CD4-positive, alpha-beta memory T cell (primary cell): ENCODE measurements at places on chromosomes 5 and 9.
A peak's percentile ranks its signal among the peaks of the same experiment; 100 is the strongest.

DNA sequence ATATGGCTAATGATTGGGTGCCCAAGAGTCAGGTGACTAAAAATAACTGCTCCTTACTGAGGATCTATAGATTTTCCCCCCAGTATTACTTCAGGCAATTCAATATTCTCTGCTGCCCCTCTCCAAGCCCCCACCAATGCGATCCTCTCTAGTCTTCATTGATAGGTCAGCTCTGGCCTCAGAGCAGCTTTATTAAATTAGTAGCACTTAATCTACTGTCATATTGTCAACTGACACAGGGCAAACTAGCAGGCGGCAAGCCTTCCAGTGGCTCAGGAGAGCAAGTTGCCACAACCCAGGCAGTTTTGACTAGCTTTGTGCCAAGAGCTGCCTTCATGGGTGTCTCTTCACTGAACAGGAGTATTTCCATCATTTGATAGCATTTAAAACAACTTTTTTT, 462.9 kb downstream of the BNC2 start:
- DNase-seq: no peak

GRCh38 chr5:112812549-112812948, 48.5 kb upstream of the SRP19 start:
- no peak for DNase-seq

DNA sequence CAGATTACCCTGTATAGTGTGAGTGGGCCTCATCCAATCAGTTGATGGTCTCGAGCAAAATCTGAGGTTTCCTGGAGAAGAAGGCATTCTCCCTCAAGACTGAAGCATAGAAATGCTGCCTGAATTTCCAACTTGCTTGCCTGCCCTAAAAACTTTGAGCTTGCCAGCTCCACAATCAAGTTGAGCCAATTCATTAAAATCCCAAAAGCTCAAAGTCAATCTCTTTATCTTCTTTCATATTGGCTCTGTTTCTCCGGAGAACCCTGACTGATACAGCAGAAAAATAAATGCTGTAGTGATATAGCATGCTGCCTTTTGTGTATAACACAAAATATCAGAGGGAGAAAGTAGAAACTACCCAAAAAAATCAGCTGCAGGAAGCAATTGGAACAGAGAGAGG, 72.5 kb upstream of the NMUR2 start:
- DNase-seq: no peak

DNA sequence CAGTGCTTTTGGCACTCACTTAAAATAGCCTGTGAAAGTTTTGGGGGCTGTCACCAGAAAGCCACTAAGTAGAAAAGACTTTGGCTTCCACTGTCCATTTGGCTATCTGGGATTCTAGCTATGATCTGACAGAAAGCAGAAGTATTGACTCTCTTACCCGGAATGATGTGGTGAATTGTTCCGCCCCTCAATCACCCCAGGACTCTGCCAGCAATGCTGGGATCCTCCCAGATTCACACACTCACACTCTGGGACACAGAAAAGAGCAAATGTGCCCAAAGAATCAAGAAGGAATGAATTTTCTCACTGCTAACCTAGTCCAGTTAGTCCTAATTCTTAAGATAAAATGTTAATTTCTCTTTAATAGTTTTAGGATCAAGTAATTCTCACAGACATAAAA, 576.9 kb downstream of the BNC2 start:
- DNase-seq: no peak

DNA sequence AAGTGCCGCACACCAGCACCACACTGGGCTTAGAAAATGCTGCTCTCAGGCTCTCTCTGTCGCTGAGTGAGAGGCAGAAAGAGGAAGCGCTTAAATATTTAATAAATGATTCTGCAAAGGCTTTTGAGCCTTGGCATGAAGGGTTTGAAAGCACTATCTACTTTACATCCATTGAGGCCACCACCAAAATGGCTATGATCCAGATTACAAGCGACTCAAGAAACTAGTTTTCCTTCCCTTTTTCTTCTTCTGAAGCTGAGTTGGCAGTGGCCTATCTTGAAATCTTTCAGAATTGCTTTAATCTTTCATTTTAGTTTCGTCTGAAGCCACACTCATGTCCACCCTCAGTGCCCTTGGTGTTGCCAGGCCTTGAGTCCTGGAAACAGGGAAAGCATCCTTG, 59.5 kb downstream of the EBF1 start:
- DNase-seq: no peak

DNA sequence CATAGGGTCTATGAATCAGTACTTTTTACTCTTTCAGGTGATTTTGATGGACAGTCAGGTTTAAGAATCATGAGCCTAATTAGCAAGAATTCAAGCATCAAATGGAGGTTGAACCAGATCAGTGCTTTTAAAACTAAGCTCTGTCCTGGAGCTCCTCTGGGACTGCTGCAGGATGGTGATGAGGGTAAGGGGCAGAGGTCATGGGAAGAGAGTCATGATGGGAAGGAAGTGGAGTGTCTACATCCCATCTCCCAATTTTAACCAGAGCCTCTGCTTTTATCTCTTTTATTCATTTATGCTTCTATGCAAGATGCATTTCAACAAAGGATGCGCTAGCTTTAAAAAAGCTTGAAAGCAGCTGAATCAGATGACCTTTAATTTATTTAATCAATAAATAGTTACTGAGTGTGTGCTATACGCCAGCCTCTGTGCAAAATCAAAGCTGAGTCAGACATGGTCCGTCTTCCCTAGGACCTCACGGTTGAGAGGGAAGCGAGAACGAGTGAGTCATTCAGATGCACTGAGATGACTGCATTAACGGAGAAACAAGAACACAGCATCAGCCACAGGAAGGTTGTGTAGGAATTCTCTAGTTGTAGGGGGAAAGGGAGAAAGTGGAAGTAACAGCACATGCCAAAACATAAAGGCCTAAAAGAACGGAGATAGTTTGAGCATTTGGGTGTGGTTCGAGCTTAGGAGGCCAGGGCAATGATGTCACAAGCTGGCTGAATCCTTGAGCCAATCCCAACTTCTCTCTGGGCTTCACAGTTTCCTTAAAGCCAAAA, 441.6 kb upstream of the BRINP1 start:
- no peak for DNase-seq

GRCh38 chr9:26142631-26143030, 464.4 kb upstream of the TUSC1 start:
- no peak for DNase-seq

DNA sequence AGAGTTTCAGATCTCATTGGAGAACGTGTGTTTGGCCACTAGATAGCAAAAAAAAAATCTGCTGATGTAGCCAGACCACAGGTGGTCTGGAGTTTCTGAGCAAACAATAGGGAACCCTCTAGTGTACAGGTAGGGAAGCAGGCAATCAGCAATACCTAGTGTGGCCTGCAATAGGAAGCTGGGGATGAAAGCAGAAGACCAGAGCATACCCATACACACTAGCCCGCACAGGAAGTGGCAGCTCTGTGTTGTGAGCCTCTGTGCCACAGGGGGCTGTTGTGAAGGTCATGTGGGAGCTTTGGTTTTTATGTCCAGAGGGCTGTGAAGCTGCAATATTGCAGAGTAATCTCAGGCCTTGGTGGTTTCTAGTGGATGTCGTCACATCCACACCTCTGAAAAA, 81.2 kb downstream of the MTAP start:
- no peak for DNase-seq

GRCh38 chr5:148909040-148909439, 82.6 kb downstream of the ADRB2 start:
- no peak for DNase-seq

DNA sequence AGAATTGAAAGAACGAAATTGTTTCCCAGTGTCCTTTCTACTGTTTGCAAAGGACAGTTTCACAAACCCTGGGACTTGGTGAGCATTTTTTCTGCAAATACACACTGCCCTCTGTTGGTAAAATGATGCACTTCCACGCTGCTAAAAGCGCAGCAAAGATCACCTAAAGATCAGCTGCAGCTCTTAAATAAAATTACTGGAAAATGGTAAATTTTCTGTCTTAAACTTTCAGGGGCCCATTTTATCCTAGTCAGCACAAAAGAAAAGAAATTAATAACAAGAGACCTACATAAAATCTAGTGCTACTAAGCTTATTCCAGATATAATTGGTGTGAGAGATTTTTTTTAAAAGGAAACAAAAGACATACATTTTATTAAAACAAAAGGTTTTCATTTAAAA, 566.0 kb downstream of the CAAP1 start:
- DNase-seq: no peak

DNA sequence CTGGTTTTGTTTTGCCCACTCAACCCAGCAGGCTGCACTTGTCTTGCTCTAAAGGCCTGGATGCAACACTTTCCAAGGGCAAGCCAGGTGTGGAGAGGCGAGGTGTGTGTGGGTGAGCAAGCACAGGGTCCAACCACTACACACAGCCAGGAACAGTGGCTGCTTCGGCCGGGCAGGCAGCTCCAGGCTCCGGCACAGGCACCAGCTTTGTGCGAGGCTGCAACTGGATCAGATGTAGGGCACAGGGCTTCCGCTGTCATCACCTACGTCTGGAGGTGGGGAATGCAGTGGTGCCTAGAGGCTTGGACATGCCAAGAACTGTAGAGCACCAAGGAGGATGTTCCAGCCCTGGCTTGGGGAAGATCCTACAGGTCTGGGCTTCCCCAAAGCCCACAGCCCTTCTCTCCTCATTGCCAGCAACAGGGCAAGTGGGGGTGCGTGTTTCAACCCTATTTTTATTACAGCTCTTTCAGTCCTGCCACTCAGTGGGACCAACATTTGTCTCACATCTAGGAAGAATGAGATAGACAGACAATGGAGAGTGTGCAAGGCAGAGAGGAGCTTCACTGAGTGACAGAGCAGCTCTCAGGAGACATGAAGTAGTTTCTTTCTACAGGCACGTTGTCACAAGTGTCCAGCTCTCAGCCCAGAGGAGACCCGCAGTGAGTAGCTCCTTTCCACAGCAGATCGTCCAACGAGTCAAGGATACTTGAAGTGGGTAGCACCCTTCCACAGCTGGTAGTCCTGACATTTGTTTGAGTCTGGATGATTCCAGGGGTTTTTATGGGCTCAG, 622.2 kb downstream of the CDH9 start:
- no peak for DNase-seq

- DNase-seq: peak; percentile 73
Measured at GRCh38 chr5:131634666-131634995, 398 bp downstream of the RAPGEF6 start.

- no peak for DNase-seq
Measured at GRCh38 chr5:108557686-108558085, 175.8 kb upstream of the FBXL17 start.

DNA sequence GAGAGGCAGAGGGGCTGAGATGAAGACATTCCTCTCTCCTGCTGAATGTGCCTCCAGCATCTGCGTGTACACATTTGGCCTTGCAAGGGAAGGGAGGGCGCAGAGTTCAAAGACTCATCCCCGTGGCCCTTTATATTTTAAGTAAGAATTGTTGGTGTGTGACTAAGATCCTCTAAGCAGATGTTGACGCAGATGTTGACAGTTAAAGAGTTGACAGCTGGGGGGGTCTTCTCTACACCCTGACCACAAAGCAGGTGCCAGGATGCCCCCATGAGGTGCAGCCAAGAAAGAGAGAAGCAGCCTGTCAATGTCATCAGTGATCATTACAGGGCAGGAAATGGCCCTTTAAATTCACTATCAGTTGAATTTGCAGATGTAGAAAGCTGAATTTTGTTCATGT, 262.9 kb downstream of the IRX1 start:
- no peak for DNase-seq

DNA sequence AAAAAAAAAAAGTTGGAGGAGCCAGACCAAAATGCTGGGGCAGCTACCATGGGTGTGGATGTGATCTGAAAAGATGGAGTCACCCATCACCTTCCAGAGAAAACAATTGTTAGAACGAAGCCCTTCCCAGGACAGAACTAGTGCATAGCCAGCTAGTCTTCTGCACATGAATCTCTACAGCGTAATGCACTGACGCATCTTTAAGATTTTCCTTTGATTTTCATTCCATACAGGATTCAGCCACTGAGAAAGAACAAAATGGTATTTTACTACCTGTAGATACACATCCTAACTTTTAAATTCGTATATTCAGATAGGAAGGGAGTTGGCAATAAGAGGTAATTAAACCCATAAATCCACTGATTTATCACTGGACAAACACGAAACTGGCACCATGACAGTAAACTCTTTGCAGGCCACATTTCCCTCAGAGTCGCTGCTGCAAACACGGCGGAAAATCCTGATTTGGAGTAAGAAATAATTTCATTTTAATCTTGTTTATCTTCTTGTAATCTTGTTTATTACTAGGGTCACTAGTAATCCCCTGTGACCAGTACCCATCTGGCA, 206.6 kb downstream of the SPOCK1 start:
- DNase-seq: no peak

GRCh38 chr9:112032743-112033142, 136.1 kb downstream of the UGCG start:
- no peak for DNase-seq

- no peak for DNase-seq
Measured at GRCh38 chr5:16792598-16793275, 143.4 kb downstream of the MYO10 start.

DNA sequence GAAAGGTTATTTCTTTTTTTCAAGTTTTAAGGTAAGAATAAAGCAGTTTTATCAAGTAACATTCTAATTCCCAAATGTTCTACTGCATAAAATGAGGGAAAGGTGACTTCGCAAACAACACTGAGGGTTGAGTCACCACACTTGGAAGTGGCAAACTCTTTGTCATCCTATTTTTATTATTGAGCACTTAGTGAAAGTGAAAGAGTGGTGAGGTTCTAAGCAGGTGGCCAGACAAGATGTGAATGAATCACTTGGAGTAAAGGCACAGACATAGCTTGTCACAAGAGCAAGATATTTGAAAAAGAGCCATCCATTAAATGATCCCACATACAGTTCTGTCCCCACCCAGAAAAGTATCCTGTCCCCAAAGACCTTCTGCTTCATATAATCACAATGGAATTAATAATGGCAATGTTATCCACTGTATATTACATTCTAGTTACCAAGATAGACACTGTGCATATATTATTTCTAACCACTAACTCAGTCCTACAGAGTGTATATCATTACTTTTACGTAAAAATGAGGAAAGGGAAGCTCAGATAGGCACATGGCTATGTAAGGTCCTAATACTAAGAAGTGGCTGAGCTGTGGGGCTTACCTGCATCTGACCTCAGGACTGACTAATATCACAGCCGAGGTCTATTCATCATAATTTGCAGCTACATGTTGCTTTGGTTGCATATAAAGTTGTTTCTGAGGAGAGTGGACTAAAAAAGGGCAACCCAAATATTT, 730.4 kb upstream of the MEF2C start:
- no peak for DNase-seq

GRCh38 chr9:136306211-136307208, 2.6 kb upstream of the CCDC187 start:
- no peak for DNase-seq

DNA sequence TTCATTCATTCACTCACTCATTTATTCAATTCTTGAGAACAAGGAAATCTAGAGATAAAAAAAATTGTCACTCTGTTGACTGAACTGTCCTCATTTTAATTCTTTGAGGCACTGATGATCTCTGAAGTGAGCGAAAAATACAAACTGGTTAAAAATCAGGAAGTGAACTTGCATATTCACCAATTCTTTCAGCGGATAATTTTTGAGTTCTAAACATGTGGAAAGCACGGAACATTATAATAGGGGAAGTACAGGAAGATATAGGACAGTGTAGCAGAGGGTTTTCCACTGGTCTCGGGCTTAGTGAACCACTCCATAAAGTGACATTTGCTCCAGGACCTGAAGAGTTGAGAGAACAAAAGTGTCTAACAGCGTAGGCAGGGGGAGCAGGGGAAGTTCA, 169.5 kb downstream of the TLR4 start:
- no peak for DNase-seq

GRCh38 chr9:14730461-14730898, 7.9 kb upstream of the CER1 start:
- no peak for DNase-seq

GRCh38 chr5:53501054-53501453, 20.6 kb downstream of the FST start:
- no peak for DNase-seq
